Activated T-cell treated with anti-CD3 and anti-CD28 coated beads for 1 hour (primary cell): ENCODE measurements at places on chromosomes 3 and 15.

GRCh38 chr3:143847787-143848631 is at the start of gene SLC9A9:
TSS of gene SLC9A9 (minus strand) at chr3:143848468. CDS start at chr3:143848322, 146 bp downstream.
- DNase-seq: peak; percentile 5

DNA sequence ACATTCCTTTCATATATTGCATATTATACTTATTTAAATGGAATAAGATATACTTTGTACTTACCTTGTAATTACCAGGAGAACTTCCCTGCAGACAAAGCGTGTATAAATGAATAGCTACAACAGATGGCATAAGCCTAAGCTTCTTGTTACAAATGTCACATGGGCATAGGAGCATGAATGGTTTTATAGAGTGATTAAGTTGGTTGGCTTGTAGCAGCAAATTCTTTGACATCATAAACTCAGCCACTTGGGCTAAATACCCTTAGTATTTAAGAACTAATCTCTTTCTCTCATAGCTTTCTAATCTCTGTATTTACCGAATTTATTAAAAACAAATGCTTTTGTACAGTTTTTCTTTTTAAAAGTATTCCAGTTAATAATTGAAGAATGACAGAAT is at the start of gene UBAP1L:
Gene UBAP1L, minus strand, starts transcription at position 115 of the 400 bp plus-strand sequence. CDS start 8,985 bp downstream, outside the sequence.
- no peak for DNase-seq

DNA sequence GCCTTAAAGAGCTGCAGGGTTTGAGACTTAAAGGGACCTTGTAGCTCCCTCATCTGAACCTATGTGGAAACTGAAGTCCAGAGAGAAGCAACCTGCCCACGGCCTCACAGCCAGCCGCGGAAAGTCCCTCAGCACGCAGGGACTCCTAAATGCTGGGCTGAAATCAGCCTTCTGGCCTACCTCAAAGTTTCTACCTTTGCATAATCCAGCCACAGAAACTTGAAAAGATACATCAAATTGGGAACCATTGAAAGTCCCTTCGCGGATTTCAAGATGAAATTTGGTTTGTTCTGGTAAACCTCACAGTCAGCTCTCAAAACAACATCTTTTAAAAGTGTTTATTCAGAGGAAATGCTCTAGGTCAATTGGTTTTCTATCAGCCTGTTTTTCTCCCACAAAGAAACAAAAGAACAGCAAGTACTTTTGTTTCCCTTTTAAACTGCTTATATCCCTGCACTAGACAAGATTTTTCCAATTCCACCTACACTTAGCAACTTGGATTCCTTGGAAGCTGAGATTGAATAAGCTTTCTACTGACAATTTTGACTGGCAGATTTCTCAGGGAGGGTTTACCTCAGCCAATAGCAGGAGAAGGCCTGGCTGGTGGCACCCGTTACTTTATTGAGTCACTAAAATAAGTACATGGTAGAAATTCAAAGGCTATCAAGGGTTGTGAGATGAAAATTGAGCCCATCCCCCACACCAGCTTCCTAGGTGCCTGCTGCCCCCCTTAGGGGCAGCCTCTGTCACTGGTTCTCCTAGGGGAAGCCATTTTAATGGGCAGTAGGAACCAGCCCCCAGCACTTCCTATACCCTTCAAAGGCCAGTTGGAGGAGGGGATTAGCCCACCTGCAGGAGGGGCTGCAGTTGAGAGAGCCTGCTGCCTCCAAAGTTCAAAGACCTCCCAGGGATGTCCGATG is 171.2 kb downstream of the ADAMTS17 start:
- DNase-seq: no peak

- DNase-seq: no peak
Measured at GRCh38 chr3:42764561-42765295, 8.3 kb downstream of the CCDC13 start.

- no peak for DNase-seq
Measured at GRCh38 chr15:27091270-27091940, 120.4 kb downstream of the GABRG3 start.

DNA sequence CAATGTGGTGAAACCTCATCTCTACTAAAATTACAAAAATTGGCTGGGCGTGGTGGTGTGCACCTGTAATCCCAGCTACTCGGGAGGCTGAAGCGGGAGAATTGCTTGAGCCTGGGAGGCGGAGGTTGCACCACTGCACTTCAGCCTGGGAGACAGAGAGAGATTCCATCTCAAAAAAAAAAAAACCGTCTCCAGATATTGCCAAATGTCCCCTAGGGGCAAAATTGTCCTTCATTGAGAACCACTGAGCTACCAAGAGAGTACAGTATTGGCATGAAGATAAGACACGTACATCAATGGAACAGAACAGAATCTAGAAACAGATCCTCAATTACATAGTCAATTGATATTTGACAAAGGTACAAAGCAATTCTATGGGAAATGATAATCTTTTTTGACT is 98.0 kb downstream of the TFDP2 start:
- DNase-seq: no peak

DNA sequence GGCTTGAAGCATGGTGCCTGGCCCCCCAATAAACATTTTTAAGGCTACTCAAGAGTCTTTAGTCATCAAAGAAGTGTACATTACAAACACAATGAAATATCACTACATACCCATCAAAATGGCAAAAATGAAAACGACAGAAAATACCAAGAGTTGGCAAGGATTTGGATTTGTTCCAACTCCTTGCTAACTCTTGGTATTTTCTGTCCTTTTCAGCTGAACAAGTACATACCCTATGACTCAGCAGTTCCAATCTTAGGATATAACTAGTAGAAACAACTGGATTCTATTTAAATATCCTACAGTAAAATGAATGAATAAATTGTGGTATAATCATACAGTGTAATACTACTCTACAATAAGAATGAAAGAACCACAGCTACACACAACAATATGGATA is 25.1 kb upstream of the GABPB1 start:
- DNase-seq: no peak

- no peak for DNase-seq
Measured at GRCh38 chr3:66830301-66830700, 167.8 kb upstream of the KBTBD8 start.

DNA sequence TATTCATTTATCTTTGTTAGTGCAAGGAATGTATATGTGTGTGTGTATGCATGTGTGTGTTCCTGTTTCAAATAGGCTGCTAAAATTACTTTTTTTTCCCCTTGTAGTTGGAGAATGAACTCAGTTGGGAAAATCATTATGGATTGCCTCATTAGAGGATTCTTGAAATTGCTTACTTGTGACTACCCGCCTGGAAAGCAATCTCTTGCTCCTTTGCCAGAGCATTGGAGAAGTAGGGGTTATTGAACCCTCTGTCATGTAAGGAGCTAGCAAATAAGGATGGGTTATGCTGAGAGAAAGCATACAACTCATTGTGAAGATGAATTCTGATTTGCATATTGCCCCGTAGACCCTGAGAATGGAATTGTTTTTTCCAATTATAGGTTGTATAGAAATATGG is 474.5 kb downstream of the CADM2 start:
- DNase-seq: no peak

DNA sequence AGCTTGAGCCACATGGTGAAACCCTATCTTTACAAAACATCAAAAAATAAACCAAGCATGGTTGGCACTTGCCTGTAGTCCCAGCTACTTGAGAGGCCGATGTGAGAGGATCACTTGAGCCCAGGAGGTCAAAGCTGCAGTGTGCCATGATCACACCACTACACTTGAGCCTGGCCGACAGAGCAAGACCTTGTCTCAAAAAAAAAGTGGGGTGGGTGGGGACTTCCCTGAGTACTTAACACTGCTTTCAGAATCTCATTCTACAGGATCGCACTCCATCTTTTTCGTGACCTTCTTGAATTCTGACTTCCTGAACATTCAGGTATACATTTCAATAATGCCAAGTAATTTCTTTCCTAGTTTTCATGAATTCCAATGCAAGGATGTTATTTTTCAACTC is 91.3 kb downstream of the PDE8A start:
- DNase-seq: no peak

DNA sequence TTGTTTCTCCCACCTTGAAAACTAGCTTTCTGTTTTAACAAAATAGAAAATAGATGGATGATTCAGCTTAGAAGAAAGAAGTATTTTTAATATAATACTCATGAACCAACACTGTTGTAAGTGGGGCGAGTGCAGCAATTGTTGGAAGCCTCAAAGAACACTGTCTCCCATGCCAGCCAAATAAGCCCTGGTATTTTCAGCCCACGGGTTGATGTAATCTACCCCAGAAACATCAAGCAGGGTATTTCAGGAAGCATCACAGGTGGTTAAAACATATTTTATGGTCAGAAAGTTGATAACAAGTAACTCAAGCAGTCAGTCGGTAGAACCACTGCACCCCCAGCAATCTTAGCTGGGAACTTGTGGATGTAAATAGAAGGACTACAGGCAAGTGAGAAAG is 115.9 kb downstream of the SV2B start:
- DNase-seq: no peak

- no peak for DNase-seq
Measured at GRCh38 chr3:27716309-27716708, 5.8 kb downstream of the EOMES start.

GRCh38 chr15:99487337-99487730 is 78.5 kb upstream of the MEF2A start:
- no peak for DNase-seq

DNA sequence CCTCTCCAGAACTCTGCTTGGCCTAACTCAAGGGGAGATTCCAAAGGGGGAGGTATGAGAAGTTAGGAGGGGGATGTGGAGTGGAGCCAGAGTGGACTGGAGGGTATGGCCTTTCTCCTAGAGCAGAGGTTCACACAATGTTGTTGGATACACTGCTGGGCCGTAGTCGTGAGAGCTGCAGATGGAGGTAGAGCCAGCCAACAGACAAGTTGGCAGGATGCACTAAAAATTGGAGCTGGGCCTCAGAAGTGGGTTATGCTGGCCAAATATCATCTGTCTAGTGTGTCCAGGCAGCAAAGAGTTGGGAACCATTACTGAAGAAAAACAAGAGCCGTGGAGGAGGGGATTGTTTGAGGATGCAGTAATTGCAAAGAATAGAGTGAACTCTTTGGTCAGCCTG is 27.7 kb upstream of the LRRFIP2 start:
- no peak for DNase-seq

DNA sequence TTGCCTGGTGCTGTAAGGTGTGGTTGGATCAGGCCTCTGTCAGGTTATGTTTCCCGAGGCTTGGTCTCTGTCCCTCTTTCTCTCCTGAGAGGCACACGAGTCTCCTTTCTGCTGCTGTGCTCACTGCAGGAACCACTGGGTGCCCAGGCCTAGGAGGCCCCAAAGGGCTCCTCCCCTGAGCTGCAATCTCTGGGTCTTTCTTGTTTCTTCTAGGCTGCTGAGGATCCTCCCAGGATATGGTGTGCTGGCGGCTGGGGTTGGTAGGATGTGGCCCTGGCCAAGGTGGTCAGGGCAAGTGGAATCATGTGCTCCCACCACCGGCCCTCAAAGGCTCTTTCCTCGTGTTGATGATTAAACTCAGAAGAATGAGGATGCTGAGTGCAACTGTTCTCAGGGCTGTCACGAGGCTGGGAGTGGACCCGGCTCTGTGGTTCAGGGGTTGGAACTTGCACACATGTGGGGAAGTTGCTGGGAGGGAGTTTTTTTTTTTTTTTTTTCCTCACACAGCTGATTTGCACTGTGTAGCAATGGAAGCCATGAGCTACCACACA is 43.6 kb upstream of the CTSH start:
- no peak for DNase-seq

DNA sequence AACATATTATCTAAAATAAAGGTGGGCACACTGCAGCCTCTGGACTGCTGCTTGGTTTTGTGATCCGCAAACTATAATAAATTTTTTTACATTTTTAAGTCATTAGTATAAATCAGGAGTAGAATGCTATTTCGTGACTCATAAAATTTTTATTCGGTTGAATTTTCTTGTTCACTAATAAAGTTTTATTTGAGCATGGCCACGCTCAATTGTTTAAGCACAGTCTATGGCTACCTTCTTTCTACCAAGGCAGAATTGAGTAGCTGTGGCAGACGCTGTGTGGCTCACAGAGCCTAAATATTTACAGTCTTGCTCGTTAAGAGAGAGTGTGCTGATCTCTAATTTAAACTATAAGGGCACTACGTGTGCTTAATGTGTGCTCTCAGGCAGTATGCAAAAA is 28.9 kb downstream of the ROBO2 start:
- no peak for DNase-seq

- no peak for DNase-seq
Measured at GRCh38 chr3:25096536-25096935, 331.5 kb upstream of the RARB start.

GRCh38 chr3:53704363-53704725 is 141.9 kb downstream of the CHDH start:
- DNase-seq: no peak

- DNase-seq: no peak
Measured at GRCh38 chr3:46861605-46862368, 1.5 kb downstream of the MYL3 start.

DNA sequence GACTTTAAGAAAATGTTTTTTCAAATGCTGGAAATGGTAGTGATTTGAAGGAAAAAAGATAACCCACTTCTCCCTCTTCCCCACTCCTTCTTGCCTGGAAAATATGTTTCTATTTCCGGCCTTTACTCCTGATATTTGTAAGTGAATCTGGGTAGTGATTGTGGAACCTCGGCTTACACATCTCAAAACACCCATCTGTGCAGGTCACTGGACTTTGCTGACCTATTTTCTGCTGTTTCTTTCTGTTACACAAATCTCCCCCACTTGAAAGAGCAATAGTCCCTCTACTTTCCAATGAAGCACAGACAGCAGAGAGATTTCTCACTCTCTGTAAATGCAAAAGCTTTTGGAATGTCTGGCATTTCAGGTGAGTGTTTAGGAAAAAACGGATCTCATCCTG is 76.9 kb upstream of the ICE2 start:
- no peak for DNase-seq

DNA sequence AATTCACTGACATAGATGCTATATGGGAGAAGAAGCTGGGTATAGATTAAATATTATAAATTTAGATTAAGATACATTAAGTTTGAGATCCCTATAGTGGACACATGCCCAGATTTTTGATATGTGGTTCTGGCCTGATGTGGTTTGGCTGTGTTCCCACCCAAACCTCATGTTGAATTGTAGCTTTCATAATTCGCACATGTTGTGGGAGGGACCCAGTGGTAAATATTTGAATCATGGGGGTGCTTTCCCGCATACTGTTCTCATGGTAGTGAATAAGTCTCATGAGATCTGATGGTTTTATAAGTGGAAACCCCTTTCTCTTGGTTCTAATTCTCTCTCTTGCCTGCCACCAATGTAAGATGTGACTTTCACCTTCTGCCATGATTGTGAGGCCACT is 189.4 kb upstream of the CD96 start:
- no peak for DNase-seq

DNA sequence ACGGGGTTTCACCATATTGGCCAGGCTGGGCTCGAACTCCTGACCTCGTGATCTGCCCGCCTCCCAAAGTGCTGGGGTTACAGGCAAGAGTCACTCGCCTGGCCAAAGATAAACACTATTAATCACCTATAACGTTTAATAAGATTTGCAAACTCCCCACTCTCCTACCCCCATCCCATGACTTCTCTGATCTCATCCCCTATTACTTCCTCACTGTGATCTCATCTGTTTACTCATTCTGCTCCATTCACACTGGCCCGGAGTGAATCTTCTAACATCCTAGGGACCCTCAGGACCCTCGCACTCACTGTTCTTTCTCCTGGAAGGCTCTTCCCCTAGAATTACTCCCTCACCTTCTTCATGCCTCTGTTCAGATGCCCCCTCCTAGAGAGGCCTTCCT is 78.9 kb downstream of the DGKG start:
- no peak for DNase-seq
